NCI-H1436 treated with DMSO at 0.1 percent for 48 hours (cell line): ENCODE measurements at places on chromosomes 16 and 17.
A peak's percentile ranks its signal among the peaks of the same experiment; 100 is the strongest.

DNA sequence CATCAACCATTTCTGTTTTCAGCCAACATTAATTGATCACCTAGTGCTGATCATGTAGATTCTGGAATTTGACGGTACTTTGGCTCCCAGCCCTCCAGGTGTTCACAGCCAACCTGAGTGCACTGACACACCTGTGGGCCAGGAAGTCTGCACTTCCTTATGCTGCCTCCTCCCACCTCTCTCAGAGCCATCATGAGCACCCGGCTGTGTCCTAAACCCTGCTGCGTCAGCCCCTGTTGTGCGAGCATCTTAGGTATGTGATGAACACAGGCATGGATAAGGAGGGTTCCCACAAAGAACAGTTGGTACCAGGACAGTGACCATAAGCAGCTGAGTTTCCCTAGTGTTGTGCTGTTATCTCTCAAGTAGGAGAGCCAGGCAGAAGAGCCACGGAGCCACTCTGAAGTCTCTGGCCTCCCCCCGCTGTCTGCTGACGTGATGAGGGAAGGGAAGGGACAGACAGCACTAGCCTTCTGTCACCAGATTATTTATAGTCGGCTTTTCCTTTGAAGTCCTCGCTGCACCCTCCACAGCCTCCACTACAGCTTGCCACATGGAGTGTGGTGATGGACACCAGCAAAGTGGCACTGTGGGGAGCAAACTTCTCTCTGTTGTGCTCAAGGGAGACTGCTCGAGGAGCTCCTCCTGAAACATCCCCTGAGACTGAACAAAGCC is 162.8 kb upstream of the ANKFN1 start:
- DNase-seq = no peak

DNA sequence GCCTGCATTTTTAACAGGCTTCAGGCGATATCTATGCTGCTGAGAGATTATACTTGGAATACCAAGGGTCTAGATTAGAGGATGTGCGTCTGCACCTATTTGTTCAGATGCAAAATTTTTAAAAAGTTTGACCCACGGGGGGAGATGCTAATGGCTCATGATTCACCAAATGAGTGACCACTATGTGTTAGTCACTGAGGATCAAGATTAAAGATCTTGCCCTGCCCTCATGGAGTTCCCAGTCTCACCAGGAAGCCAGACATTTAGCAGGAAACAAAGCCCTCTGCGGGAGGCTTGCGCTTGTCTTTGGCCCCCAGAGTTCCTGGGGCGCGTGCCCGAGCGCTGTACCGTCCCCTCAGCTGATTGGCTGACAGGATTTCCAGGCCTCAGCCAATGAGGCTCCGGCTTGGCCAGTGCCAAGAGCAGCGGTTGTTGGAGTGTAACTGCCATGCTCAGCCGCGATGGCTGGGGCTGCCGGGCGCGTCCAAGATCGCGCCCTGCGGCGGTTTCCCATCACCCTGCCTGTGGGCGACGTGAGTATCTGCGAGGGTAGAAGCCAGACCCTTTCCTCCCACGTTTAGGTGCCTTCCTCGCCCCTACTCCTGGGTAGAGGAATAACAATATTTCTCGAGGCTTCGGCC is 4.5 kb upstream of the DDX19B start:
- no peak for DNase-seq

- no peak for DNase-seq
These were observed 36.6 kb downstream of the BCO1 start for GRCh38 chr16:81275064-81275532.

DNA sequence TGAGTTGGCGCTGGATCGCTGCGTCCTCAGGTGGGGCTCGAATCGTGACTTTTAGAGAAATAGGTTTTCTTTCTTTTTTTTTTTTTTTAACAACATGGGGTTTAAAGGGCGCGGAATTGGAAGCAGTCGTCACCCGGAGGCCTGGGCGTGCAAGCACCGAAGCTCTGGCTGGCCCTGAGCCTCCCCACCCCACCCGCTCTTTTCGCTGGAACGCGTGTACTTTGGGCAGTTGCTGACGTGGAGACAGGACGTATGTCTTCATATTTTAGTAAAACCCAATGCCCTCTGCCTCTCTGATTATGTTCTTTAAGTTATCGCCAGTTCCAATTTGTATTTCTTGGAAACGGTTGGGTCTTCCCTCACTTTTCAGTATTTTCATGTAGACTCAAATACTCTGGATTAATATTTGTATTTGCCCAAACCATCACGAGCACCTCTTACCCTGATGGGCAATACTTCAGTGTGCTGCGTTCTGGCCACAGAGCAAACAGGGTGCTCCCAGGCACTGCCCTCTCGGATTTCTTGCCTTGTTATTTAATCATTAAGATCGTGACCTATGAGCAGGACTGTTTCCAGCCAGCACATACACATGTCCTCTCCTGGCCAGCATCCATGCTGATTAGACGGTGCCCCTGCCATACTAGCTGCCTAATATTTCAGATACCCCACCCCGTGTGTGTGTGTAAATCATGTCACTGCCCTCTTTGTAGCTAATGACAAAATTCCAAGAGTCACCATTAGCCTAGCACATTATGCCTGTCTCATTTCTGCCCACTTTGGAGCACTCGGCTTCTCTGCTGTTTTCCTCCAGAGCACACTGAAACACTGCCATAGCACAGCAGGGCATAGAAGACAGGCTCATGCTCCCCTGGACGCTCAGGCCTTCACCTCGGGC is 805 bp upstream of the C16orf95 start:
- no peak for DNase-seq

DNA sequence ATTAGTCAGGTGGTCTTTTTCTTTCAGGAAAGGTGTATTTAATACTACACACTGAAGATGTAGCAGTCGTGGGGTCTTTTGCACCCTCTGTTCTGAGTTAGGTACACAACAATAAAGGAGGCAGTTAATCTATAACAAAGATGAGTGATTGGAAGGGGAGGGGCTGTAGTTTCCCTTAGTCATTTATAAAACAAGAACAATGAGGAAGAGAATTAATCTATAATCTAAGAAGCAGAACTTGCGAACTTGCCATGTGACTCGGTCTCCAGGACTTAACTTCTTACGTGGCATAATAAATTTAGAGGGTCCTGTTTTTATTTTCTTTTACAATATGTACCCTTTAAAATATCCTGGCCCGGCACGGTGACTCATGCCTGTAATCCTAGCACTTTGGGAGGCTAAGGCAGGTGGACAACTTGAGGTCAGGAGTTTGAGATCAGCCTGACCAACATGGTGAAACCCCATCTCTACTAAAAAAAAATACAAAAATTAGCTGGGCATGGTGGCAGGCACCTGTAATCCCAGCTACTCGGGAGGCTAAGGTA is 8.6 kb upstream of the APPBP2 start:
- no peak for DNase-seq

DNA sequence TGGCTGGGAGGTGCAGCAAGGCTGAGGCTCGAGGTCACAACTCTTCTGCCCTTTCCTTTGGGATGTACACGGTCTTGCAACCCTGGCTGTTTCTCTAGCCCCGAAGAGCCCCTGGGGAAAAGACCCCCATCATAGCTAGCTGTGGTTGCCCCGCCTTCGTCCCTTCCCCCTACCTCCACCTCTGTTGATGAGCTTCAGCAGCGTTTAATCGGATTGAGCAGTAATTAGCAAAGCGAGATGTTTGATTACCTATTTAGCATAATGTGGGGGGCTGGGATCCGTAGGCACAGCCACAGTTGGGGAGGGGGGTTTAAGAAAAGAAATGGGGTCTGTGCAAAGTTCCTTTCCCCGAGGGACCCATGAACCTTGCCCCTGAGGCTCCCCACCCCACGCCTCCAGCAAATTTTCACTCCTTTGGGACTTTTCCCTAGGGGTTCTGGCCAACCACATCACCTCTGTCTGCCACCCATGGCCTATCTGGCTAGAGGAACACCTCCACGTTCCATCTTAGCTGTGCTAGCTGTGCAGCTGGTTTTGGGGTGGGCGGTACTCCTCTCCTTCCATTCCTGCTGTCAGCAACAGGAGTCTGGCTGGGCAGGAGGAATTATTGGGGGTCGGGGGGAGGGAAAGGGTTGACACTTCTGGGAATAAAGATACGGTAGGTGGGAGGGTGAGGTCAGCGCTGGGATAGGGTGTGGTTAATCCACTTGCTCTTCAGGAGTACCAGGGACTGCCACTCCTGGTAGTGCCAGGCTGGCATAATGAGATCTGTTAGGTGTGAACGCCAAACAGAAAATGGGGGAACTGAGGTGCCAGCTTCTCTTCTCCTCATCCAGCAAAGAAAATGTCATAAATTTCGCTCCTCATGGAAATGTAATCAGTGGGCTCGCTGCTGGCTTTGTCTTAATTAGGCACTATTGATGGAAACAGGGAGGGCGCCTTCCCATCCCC is 1.3 kb upstream of the DNAH2 start:
- DNase-seq = no peak

- no peak for DNase-seq
These were observed 218.6 kb downstream of the PRKCA start for GRCh38 chr17:66520999-66521398.

- DNase-seq = no peak
These were observed 355.6 kb downstream of the SEC14L1 start for GRCh38 chr17:77496401-77496801.

- no peak for DNase-seq
These were observed 481.3 kb downstream of the TMEM114 start for GRCh38 chr16:8108991-8109509.

- no peak for DNase-seq
These were observed 146.0 kb downstream of the PITPNC1 start for GRCh38 chr17:67523101-67523500.

- DNase-seq = no peak
These were observed 83.1 kb downstream of the TNRC6C start for GRCh38 chr17:78041386-78042179.

DNA sequence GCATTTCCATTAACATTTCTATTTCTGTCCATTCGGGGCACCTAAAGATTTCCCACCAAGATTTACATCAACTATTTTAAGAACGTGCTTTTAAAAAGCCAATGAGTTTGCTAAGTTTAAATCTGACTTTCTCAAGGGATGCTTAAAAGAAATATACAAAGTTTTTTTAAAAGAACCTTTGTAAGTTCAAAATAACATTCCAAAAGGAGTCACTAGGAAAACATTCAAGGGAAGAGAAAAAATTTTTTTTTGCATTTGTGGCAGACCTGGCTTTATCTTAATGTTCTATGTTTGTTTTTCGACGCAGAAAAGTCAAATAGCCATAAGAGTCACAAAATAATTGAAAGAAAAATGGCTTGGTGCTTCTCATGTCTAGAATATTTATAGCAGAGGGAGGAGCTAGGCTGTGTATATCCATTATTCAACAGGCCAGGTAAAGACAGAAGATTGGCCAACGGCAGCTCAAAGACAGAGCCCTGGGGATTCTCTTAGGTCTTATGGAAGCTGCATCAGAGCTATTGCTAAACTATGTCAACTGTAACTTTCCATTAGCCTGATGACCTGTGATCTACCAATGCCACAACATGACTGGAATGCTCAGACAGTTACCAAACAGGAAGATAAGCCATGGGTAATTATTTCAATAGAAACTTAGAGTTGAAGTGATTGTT is 37.8 kb upstream of the MYOCD start:
- DNase-seq = no peak

- DNase-seq = no peak
These were observed at the start of gene ITGB4 for GRCh38 chr17:75720656-75721462. Gene ITGB4, plus strand, starts transcription at chr17:75721459. Its CDS starts 3,245 bp downstream, at chr17:75724704.

GRCh38 chr17:70622368-70623260 is 453.3 kb downstream of the KCNJ2 start:
- DNase-seq = no peak

GRCh38 chr16:11629071-11630030 is 38.9 kb upstream of the SNN start:
- DNase-seq = no peak

- DNase-seq = no peak
These were observed 3.6 kb downstream of the CLUH start for GRCh38 chr17:2707721-2708584.

DNA sequence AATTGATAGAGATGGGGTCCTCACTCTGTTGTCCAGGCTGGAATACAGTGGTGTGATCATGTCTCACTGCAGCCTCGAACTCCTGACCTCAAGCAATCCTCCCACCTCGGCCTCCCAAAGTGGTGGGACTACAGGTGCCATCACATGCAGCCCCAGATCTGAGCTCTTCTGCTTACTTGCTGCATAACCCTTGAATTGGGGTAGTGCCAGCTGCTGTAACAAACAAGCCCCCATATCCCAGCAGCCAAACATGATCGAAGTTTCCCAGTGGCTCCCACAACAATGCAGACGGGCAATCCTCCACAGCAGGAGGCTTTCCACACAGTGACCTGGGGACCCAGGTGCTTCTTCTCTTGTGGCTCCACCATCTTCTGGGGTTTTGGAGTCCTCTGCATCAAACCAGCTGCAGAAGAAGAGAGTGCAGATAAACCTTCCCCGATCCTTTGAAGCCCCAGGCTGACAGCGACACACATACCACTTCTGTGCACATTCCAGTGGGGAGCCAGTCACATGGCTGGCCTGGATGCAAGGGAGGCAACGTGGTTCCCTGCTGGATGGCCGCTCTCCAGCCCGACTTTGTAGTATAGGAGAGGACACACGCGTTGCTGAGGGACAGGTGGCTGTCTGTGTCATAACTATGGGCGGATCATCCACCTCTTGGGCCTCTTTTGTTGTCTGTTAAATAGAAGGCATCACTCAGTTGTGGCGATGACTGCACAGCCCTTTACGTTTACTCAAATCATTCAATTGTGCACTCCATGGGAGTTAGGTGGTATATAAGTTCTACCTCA is 16.7 kb downstream of the SBK1 start:
- no peak for DNase-seq

- DNase-seq = peak; percentile 93
These were observed 286.6 kb downstream of the SOX9 start for GRCh38 chr17:72407336-72407909.

DNA sequence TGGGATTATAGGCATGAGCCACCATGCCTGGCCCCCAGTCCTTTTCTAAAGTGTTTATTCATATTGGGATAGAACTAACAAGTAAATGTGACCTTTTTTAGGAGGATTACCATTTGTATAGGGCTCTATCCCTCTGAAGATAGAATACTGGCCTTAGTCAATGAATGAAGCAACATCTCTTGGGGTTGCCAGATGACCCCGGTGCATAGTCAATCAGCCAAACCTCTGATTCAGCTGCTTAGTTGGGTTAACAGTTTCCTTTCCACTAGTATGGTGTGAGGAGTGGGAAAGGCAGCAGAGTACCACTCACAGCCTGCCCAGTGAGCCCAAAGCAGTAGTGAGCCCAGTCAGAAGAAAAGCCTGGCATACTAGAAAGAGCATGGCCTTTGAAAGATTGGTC is 94.6 kb upstream of the TBX2 start:
- no peak for DNase-seq

GRCh38 chr17:43456661-43457361 is 27.0 kb upstream of the DHX8 start:
- DNase-seq = no peak

GRCh38 chr17:78890498-78890897 is 12.5 kb downstream of the CEP295NL start:
- DNase-seq = no peak
